Astrocyte of the spinal cord (primary cell): ENCODE measurements at places on chromosomes 2 and 18.

DNA sequence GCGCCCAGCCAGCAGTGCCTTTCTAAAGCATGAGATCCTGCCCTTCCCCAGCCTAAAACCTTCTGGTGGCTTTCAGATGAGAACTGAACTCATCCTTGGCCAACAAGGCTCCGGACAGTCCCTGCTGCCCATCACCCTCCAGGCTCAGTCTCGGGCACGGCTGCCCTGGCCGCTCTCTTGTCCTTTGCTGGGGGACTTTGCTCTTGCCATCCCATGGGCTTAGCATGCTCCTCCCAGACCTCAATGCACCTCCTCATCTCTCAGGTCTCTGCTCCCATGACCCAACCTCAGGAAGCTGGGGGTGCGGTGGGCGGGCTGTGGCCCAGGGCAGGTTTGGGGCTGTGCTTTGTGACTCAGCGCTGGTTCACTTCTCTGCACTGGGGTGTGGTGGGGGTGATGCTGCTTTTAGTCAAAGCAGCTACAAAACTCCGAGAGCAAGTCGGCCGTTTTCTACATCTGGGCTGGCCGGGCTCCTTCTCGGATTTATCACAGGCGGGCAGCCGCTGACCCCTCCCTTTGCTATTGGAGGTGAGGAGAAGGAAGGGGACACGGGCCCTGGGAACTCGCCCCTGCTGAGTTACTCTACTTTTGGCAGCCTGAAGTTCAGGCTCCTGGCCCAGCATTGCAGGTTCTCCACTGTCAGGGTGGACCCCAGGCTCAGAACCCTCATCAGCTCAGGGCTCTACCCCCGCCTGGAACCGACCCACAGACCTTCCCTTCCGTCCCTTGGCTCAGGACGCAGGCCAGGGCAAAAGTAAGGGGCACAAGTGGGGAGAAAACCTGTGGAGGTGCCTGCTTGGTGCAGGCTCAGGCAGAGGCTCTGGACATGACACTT lies 90.6 kb upstream of the TAF1B start:
- peak; percentile 51 for DNase-seq

DNA sequence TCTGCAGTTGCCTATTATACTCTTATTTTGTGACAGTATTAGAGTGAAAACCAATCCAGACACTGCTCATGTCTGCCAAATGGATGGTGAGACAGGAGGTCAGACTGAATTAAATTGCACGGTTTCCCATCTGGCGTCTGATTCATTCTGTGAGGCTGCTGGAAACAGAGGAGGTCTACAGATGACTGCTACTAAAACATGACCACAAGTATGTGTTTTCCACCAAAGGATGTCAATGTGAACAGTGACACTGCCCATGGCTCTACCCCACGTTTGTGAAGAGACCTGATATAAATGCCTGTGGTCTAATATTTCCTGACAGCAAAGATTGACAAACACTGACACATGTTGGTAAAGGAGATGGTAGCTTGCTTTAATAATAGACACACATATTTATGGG lies 104.3 kb upstream of the ST6GAL2 start:
- DNase-seq, result peak; percentile 94

DNA sequence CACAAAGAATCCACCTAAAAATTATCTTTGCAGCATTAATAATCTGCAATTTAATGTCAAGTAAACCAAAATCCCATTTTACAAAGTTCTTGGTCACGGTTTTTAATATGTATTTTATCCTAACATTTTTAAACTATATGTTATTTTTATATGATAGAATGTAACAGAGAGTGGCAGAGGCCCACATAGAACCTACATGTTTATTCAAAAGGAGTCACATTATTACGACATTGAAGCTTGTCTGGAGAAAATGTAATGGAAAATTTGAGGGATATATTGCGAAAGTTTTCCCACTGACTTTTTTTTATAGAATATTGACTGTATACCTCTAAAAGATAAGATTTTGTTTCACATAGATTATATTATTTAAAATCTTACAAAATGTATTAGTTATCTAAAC lies 89.7 kb upstream of the COL3A1 start:
- peak; percentile 22 for DNase-seq

GRCh38 chr18:46759890-46760289 lies 3.0 kb upstream of the ST8SIA5 start:
- no peak for DNase-seq

GRCh38 chr2:172253190-172254052 lies 150.7 kb upstream of the DLX2 start:
- DNase-seq, result peak; percentile 99

GRCh38 chr2:221758076-221758475 lies 186.0 kb upstream of the EPHA4 start:
- no peak for DNase-seq

GRCh38 chr2:33518200-33518599 lies 41.8 kb downstream of the RASGRP3 start:
- DNase-seq, result no peak
